Eye (tissue), 1 donor: ENCODE measurements at places on chromosomes 5 and 9.

DNA sequence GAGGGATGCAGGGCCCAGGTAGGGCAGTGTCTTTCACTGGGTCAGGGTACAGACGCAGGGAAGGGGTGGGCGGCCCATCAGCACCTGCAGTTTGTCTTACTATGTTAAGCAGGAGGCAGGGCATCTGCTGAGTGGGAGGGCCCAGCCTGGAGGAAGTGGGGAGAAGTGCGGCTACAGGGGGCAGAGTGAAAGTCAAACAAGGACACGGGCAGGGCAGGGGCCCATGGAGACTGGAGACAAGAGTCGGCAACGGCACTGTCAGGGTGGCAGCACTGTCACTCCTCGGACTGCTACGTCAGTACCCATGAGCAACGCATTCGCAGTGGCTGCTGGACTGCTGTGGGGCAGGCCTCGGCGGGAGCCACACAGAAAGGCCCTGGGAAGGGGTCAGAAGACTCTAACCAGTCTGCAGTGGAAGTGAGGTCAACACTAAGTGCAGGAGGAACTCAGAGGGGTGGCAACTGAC lies 19.7 kb downstream of the CAMSAP1 start:
- DNase-seq: no peak

GRCh38 chr5:42483472-42484154 lies 60.4 kb downstream of the GHR start:
- no peak for DNase-seq

GRCh38 chr9:138080979-138081378 lies 203.4 kb downstream of the CACNA1B start:
- no peak for DNase-seq

DNA sequence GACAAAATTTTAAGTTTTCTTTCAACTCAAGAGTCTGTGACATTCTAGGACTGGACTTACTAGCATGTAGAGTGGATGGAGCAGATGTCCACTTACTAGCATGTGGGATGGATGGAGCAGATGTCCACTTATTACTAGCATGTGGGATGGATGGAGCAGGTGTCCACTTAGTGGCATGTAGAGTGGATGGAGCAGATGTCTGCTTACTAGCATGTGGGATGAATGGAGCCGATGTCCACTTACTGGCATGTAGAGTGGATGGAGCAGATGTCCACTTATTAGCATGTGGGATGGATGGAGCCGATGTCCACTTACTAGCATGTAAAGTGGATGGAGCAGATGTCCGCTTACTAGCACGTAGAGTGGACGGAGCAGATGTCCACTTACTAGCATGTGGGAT lies 2.4 kb downstream of the SLC36A1 start:
- DNase-seq: peak; percentile 40

DNA sequence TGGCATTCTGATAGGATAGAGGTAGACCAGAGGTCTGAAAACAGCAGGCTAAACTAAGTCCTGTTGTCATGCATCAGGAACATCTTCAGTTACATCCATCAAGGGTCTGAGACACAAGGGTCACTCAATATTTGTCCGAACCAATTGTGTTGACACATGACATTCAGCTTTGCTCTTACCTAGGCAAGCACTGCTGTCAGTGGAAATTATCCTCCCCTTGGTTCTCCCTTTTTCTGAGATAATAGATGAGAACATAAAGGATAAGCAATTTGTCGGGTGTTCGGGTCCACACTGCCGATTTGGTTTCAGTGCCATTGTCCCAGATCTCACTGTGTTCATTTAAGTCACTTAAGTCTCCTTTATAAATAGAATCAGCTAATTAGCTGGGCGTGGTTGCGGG lies 148.3 kb upstream of the MSX2 start:
- no peak for DNase-seq

GRCh38 chr5:59538750-59539121 lies 354.8 kb downstream of the PDE4D start:
- DNase-seq: no peak

GRCh38 chr5:127934791-127935256 lies 148.7 kb upstream of the SLC12A2 start:
- DNase-seq: no peak

GRCh38 chr9:99368341-99369326 lies 146.6 kb downstream of the SEC61B start:
- DNase-seq: peak; percentile 74

DNA sequence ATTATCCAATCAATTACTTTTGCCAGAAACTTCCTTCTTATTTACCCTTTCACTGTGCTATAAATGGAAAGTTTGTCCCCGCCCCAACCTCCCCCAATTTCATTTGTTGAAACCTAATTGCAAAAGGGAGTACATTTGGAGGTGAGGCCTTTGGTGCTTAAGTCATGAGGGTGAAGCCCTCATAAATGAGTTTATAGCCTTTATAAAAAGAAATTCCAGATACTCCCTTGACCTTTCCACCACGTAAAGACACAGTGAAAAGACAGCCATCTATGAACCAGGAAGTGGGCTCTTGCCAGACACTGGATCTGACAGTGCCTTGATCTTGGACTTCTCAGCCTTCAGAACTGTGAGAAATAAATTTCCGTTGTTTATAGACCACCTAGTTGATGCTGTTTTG lies 82.3 kb downstream of the NUDT12 start:
- DNase-seq: no peak

DNA sequence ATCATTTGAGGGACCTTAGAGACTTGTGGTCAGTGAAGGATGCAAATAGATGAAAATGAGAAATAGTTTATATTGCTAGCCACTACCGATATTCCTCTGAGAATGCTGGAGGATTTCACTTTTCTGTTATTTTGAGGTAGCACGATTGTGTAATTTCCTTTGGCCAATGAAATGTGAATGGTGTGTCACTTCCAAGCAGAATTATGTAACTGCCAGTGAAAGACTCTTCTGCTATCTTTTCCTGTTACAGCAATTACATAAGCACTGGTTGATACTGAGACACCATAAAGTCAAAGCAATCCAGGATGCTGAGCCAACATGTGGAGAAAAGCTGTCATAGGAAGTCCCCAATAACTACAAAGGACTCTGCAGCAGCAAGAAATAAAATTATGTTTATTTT lies 3.6 kb upstream of the PCDHA2 start:
- DNase-seq: no peak
